ENCODE measurements at places on chromosomes 16 and 17.

- DNase-seq: no peak
Observed at GRCh38 chr17:80527016-80527645, 17.5 kb upstream of the RPTOR start.

DNA sequence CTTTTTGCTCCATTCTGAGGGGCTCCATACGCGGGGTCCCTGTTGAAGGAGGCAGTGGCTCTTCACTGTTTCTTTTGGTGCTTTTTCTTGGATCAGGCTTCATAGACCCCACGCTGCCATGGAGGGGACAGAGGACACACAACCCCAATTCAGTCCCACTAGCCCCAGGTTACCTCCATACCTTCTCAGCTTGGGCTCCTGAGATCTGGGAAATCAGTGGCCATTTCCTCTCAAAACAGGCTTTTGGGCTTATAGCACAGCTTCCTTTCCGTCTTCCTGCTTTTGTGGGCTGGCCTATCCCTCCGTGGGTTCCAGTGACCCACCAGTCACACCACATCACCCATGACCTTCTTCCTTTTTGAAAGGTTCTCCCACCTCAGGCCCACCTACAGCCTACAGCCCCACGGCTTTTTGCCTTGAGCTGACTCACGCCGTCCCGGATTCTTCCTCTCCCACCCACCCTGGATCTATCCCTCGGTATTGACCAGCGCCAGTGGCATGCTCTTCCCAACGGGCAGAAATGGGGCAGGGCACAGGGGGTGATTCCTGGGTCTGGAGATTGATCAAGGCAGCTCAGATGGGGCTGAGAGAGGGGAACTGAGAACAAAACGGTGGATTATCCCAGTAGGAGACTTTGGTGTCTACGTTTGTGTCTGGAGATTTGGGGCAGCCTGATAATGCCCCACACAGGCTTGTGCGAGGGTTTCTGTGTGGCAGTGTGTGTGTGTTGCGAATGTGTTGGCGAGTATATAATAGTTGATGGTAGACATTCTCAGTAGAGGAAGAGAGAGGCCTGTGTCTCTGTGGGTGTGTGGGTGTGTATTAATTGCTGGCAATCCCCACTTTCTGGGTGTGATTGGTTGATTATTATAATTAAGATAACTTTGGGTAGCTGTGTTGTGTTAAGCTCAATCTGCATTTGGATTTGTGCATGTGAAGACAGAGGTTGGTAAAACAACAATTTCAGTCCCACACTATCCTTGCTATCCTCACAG lies 3.8 kb downstream of the TBX21 start:
- peak; percentile 5 for DNase-seq

DNA sequence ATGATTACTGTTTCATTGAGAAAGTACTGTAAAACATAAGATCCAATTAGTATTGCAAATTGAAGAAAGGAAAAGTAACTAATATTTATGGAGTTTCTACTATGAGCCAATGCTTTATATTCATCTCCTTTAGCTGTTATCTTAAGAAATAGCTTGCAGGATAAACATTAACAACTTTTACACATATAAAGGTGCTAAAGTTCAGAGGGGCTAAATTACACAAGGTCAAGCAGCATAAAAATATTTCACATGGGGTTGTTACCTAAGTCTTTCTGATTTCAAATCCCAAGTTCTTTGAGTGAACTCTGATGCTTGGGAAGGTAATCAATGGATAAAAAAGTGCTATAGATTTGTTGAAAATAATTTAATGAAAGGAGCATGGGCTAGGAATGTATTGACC lies 765.5 kb downstream of the CDH8 start:
- no peak for DNase-seq

GRCh38 chr17:10127819-10128425 lies 70.5 kb downstream of the GAS7 start:
- DNase-seq: no peak

- no peak for DNase-seq
Observed at GRCh38 chr16:88316151-88316550, 66.6 kb upstream of the ZNF469 start.

DNA sequence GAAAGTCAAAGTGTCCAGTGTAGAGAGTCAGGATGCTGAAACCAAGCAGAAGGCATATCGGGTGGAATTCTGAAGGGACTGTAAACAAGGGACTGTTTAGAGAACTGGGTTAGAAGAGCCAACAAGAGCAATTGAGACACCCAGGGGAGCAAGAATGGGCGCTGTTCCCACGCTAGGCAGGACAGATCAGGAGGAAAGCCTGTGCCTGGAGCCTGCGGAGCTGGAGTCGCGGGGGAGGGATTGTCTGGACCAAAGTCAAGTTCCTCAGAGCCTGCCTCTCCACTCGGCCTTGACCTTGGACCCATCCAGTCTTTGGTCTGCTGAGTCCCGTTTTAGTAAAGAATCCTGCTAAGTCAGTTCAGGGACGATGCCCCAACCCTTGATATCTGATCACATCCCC lies 14.7 kb upstream of the KLHL36 start:
- DNase-seq: no peak

DNA sequence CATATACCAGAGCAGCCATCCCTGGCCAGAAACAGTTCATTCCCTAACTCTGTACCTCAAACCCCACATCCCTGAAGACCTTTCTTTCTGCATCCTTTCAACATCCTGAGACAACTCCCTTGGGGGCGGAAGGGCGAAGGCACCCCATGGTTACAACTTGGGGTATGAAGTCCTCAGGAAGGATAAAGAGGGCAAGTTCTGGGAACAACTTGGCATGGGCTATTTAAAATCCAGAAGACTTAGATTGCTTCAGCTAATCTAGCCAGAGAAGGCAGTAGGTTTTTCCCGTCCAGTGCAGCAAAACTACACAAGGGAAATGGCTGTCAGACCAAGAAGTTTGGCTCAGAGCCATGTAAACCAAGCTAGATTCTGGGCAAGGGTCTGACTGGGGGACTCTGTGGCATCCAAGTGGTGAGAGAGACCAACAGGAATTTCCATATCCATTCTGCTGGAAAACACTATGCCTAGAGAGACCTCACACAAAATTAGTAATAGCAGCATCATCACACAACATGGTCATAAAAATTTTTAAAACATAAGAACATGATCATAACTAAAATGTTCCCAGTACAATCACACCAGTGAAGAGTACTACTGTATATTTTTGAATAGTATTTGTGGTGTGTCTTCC lies 113.2 kb downstream of the CDYL2 start:
- no peak for DNase-seq

DNA sequence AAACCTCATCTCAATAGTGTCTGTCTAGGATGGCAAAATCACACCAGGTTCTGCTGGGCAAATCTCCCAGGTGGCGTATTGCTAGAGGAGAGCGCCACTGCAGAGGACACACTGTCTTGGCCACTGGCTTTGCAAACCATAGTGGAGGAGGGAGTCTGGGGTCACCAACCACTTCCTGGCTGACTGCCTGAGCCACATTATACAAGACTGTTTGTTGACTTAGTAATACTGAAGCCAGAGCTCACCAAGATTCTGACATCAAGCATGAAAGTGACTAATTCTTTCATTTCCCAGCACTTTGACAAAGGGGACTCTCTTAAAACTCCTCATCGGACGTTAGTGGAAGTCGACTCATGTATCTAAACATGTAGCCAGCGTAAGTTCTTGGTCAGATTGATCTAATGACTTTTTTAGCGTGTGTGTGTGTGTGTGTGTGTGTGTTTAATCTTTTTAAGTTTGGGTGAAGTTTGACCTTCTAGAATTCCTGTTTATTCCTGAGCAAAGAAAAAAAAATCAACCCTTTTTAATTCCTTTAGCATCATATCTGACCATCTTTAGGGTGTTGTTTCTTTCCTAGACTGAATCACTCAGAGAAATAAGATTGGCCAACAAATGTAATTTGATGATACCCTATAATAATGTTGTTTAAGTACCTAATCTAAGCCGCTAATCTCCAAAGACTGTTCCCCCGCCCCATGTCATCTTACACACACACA lies 13.7 kb downstream of the PITPNC1 start:
- DNase-seq: peak; percentile 32

DNA sequence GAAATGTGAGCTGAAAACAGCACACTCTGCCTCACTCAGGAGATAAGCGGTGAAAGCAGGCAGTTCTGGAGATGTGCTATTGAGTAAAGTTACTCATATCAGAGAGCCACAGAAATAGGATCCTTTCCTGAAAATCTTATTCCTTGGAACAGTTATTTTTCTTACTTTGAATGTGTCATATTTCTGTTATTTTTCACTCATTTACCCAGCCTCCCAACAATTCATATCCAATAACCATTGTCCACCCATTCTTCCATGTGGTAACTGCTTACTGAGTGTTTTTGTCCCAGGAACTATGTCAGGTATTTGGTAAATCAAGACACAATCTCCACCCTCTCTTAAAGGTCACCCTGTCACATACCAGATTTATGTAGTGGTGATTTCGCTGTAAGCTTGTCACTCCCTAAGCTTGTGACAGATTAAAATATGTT lies 144.9 kb downstream of the PARN start:
- no peak for DNase-seq

GRCh38 chr16:63131503-63131902 lies 1095.3 kb upstream of the CDH8 start:
- no peak for DNase-seq

DNA sequence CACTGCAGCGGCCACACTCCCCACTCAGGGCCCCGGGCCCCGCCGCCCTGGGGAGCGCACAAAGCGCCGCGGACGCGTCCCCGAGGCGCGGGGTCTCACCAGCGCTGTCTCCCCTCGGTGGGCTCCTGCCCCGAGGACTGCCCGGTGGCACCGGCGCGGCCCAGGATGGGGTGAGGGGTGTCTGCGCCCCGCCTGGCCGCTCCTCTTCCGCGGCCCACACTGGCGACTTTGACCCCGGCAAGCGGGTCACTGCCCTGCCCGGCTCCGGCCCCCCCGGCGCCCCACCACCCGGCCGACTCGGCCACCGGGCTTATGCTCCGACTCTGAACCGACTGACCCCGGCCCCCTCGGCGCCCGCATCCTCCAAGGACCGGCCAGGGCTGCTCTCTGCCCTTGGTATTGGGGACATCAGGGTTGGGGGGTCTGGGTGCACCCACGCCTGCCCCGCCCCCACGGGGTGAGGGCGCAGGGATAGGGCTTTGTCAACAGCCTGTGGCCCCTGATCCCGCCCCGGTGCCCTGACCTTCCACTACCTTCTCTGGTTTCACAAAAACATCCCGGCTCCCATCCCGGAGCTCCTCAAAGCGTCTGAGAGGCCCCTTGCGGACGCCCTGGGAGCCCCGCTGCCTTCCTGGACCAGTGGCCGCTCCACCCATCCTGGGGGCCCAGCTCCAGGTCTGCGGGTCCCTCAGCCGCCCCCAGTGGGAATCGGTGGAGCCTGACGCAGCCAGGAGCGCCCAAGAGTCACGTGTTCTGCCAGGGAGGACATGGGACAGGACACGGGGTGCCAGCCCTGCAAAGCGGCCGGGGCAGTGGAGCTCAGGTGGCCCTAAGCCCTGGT lies 829 bp downstream of the GCGR start:
- no peak for DNase-seq

GRCh38 chr17:7435676-7436555 lies 681 bp downstream of the TMEM102 start:
- peak; percentile 42 for DNase-seq

DNA sequence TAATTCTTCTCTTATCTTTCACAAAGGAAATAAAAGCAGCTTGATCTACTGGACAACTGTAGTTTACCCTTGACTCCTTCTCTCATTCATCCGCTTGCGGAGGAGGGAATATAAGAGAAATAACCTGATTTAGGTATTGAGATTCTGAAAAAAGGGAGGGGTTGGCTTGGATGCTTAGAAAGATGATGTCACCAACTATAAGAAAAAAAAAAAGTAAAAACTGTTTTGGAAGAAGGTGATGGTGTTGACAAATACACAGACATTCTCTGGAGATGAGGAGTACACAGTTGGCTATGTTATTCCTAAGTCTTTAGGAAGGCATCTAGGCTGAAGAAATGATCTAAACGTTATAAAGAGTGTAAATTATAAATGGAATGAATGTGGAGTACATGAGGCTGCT lies 103.3 kb downstream of the TMEM114 start:
- no peak for DNase-seq

GRCh38 chr17:18889658-18890057 lies 31.7 kb downstream of the PRPSAP2 start:
- DNase-seq: no peak

DNA sequence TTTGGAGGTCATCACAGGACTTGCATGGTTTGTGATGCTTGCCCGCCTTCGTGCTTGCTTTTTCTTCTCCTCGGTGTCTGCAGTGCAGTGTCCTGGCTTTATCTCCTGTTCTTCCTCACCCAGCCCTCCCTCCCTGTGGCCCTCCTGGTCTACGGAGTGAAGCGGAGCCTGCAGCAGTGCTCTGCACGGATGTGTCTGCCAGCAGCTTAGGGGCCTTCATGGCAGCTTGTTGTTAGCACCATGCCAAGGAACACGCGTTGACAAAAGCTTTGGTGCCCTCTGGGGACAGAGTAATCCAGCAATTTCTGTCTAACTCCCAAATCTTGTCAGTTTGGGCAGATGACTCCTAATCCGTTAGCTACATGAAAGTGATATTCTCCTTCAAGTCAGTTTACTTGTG lies 9.9 kb downstream of the DHODH start:
- no peak for DNase-seq

- DNase-seq: no peak
Observed at GRCh38 chr17:17724307-17725010, 43.2 kb downstream of the RAI1 start.

- DNase-seq: no peak
Observed at GRCh38 chr17:77140878-77141767, at the start of gene SEC14L1. Gene SEC14L1, plus strand, starts transcription at chr17:77140969. Its CDS starts 2,628 bp downstream, at chr17:77143597.

GRCh38 chr17:49337884-49338283 lies 24.2 kb downstream of the ZNF652 start:
- no peak for DNase-seq

- DNase-seq: no peak
Observed at GRCh38 chr16:2028620-2029220, 2.0 kb downstream of the NHERF2 start.

GRCh38 chr17:32958418-32958817 lies 30.5 kb downstream of the TMEM98 start:
- DNase-seq: no peak

- no peak for DNase-seq
Observed at GRCh38 chr17:16969931-16970906, 1.7 kb downstream of the TNFRSF13B start.

DNA sequence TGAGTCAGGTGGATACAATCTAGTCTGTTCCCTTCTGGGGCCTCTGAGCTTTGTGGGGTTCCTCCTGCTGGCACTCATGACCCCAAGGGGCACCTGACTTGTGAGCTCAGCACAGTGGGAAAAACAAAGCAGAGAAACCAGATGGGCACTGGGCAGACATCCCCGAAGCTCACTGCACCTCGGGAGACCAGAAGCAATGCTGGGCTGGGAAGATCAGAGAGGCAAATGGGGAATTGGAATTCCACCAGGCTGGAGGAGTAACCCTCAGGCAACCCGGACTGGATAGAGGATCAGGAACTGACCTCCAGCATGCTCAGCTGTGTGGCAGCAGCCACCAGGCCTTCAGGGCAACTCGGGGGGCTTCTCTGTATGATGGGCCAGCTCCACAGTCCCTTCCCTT lies 50.3 kb downstream of the ABCC12 start:
- DNase-seq: no peak

- peak; percentile 77 for DNase-seq
Observed at GRCh38 chr16:67158637-67159600, 790 bp downstream of the TRADD start.

- no peak for DNase-seq
Observed at GRCh38 chr17:30082773-30083172, 33.8 kb upstream of the NSRP1 start.

All from activated CD4-positive, alpha-beta T cell treated with anti-CD3 and anti-CD28 coated beads for 1 hour (primary cell).